Activated T-helper 2 cell treated with anti-CD3 and anti-CD28 coated beads, Interferon-gamma antibody, Interleukin-2, Interleukin-4, amounts not matched to agents 10 μg/mL and 5 μg/mL and 100 μg/mL, durations not matched to agents 14 hours and 24 hours and 36 hours (primary cell): ENCODE measurements at places on chromosomes 2 and 18.

DNA sequence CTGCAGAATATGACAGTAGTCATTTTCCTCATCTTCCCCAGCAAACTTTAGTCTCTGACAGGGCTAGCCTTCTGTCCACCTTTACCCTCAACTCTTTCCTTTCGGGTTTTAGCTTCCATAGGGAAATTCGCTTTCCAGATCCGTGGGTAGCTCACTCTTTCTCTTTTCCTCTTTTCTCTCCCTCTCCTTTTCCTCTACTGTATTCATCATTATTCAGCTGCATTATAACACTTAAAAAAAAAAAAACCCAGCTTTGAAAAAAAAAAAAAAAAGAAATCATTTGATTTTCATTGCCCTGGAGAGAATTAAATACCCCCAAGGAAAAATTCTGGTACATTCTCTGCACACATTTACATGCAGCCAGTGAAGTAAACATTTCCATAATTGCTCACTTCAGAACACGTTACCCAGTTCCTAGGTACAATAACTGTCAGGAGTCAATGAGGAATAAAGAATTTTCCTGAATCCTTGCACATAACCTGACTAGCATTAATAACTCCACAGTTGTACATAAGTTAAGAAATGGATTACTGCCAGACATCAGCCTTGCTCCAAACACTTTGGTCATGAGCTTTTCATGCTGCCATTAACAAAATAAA is 63.5 kb downstream of the ZNF521 start:
- no peak for DNase-seq

GRCh38 chr2:21912405-21912804 is 788.6 kb downstream of the TDRD15 start:
- no peak for DNase-seq

DNA sequence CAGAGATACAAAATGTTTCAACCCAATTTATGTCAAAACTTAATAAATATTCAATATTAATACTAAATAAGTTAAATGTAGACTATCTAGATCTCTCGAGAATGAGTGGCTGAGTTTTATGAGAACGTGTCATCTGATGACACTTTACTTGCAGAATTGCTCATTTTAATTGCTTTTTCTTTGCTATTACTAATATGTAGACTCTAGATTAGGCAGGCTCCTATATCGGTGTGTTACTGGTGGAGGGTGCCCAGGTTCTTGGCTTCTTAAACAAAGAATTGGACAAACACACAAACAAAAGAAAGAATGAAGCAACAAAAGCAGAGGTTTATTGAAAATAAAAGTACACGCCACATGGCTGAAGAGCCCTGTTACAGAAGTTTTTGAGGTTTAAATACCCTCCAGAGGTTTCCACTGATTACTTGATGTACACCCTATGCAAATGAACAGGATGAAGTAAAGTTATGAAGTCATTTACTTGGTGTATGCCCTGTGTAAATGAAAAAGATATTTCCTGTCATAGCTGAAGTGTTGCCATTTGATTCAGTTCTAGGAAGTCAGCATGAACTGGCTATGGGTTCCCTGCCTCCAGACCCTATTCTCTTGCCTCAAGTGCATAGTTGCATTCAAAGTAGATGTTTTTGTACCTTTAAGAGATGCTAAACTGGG is 122.9 kb upstream of the ITGA4 start:
- DNase-seq, result no peak

DNA sequence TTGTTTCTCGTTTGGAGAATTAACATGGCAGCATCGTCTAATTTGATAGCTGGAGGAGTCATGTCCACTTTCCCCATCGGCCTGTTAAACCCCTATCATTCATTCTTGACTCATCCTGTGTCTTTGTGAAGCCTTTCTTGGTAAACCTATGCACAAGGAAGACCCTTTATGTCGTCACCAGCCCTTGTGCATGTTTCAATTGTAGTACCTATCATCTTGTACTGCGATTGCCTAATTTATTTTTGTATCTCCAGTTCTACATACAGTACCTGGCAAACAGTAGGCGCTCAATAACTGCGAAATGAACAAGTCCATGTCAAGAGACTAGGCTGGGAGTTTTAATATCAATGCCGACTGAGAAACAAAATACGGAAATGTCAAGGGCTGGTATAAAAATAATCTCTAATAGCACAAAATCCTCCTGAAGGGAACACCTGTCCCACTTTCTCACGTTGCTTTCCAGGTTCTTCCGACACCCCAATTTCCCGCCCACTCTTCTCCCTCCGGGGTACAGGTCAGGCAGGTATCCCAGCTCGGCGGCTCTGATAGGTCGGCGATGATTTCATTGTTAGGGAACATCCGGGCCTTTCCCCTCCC is 1.3 kb upstream of the PPM1B start:
- no peak for DNase-seq

DNA sequence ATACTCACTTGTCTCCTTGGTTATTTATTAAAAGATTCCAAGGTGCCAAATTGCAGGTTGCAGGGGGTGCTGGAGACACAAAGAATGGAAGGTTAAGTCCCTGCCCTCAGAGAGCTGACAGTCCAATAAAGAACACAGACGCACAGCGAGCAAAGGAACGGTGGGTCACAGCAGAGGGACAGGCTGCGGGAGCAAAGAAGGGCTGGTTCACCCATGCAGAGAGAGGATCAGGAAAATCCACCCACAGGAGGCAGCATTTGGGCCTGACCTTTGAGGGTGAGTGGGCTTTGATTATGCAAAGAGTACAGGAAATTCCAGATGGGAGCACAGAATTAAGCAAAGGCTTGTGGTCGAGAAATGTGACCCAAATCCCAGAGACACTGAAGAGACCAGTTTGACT is 45.0 kb downstream of the ZBTB7C start:
- no peak for DNase-seq

GRCh38 chr2:104371087-104371781 is 482.7 kb upstream of the POU3F3 start:
- DNase-seq, result no peak

GRCh38 chr18:21181766-21182165 is 60.3 kb upstream of the GREB1L start:
- DNase-seq, result no peak

- no peak for DNase-seq
Observed at GRCh38 chr2:23486684-23487075, 101.7 kb downstream of the KLHL29 start.

DNA sequence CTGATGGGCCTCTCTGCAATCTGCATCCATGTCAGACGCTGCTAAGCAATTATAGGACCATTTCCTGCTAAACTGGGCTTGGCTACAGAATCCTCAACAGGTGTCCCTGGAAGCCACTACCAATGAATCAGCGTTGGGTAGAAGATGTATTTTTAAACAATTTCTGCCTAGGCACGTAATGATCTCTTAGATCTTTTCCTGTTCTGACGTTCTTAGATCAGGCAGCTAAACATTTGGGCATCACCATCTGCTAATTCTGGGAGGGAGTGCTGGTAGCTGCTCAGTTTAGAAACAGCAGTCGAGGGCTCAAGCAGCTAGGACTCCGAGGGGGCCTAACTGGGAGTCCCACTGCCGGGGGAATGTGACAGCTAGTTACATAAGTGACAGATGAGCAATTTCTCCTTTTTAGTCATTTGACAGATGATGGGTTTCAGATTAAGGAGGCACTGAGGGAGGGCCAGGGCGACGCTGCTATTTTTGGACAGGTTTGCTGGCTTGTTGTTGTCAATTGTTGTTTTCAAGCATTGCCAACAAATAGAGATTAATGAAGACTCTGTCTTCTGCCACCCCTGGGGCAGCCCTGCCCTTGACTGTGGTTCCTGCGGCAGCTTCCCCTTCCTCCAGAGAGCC is 92.7 kb downstream of the MRO start:
- no peak for DNase-seq

DNA sequence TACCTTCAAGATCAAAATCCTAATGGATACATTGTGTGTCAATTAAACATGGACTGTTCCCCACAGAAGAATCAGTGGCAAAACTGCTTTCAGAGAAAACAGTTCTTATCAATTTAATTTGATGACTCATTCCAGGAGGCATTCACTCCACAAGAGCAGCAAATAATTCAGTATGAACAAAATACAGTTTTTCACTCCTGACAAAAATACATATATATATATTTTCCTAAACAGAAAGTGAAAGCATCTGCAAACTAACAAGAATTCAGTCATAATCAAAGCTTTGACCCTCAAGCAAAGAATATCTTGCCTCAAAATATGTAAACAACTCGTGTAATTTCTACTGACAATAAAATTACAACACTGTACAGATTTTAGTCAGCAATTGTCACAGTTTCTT is 685.1 kb upstream of the SLC8A1 start:
- no peak for DNase-seq

GRCh38 chr18:61544178-61544577 is 210.9 kb downstream of the CDH20 start:
- no peak for DNase-seq

DNA sequence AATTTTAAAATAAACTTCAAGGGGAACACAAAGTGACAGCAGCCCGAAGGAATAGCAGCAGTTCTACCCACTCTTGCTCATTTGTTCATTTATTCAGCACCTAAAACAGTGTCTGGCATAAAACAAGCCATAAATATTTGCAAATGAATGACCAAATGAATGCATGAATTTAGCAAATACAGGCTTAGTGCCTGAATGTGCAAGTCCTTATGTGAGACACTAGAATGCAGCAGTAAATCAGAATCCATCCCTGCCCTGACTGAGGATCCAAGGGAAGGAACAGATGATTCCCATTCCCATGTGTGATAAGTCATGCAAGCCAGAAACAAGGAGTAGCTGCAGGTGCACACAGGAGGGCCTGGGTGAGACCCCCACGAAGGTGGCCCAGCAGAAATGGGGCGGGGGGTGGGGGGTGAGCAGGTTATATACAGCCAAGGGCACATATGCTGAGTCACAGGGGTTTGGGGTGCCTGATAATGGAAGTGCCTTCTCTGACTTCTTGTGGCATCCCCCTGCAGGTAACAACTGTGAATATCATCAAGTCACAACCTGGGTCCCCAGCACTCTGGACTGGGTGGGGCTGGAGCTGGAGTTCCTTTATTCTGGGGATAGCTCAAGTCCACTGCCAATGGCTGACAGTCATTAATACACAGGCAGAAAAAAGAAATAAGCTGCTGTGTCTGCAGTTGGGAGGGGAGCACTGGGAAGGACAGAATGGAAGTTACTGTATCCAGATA is 311.9 kb downstream of the TXNL1 start:
- no peak for DNase-seq

- DNase-seq, result no peak
Observed at GRCh38 chr2:40242315-40242714, 209.6 kb downstream of the SLC8A1 start.

- DNase-seq, result no peak
Observed at GRCh38 chr2:196337208-196337953, 166.0 kb upstream of the STK17B start.

DNA sequence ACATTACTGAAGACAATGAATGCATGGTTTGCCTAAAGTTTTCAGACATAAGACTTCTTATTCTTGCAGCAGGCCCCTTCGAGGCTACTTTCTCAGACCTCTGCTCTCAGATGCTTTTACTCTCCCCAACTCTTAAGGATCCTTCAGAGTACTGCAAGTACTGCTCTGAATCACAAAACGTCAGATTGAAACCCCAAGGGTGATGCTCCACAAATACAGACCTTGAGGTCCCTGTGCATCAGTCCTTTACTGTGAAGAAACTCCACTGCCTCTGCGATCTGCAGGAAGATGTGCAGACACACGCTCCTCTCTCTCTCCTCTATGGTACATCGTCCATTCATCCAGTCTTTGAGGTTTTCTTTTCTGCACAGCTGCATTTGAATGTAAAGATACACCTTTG is 52.8 kb downstream of the EIF2AK3 start:
- no peak for DNase-seq

DNA sequence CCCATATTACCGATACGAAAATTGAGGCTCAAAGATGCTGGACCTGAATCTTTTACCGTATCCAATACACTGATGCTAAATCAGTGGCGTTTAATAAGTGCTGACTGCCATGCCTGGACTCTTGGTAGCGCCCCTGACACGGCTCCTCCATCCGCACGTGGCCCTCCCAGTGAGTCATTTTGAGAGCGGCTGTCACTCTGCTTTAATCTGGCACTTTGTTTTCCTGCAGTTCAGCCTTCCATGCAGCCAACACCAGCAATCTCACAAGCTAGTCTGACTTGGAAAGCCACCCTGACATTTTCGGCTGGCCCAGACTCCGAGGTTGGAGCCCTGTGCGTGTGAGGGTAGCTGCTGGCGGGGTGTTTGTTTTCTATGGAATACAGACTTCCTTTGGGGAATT is 155.1 kb upstream of the LMAN1 start:
- DNase-seq, result no peak

- DNase-seq, result peak; percentile 3
Observed at GRCh38 chr2:95264624-95265023, 9.6 kb upstream of the PROM2 start.

- no peak for DNase-seq
Observed at GRCh38 chr18:38886235-38886634, 1320.6 kb upstream of the CELF4 start.

DNA sequence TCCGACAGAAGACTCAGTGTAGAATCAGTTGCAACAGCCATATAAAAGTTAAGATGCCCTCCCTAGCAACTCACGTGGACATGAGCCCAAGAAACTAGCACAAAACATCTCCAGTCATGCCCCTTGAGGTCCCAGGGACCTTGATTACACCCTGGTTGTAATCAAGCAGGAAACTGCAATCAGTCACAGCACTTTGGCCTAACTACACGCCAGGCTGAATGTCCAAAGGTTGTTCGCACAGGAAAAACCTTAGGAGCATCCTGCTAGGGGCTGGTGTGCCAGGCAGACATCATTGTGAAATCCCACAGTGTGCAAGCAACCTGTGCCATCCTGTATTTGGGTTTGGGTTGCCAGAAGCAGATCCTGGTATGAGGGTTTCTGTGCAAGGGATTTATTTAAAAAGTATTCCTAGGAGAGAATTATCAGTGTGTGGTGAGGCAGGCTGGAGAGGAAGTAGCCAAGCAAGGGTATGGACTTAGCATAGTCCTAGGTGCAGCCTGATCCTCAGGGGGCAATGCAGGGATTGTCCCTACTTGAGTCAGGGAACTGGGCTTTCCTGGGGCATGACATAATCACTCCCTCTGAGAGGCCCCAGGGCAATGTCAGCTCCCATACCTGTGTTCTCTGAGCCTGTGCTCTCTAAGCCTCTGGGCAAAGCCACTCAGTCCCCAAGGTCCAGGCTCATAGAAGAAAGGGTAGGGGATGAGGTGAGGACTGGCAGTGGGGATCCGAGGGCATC is 17.8 kb upstream of the SULT1C2 start:
- no peak for DNase-seq

GRCh38 chr2:142220239-142220638 is 89.4 kb upstream of the LRP1B start:
- DNase-seq, result no peak
